ENCODE measurements at places on chromosomes 16 and 17. TPM values are rescaled to one million over a fixed set of nuclear protein-coding genes. Genes with fewer than 3 reads are reported as not detected.

DNA sequence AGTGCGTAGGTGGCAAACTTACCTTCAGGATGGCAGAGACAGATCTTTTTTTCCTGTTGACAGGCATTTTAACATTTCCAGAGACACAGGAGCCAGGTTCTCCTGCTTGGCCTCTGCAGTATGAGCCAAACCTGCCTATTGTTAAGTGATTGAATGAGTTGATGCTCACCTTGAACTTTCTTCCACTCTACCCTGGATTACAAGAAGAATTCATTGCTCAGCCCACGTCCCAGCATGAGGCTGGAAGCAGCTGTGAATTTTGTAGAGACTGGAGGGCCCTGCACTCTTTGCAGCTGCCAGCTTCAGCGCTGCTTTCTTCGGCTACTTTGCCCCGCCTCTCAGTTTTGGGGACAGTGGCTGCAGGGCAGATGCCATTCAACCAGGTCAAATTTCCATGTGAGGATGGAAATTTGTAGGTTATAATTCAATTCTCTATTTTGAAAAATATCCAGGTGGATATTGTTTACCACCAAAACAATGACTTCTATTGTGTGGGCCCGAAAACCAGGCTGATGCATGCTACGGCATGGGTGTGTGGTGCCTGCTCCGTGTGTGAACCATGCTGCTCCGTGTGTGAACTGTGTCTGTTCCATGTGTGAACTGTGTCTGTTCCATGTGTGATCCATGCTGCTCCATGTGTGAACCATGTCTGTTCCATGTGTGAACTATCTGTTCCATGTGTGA, 75.2 kb upstream of the METTL9 start:
- H3K4me1 ChIP-seq, result no peaks in the 10 kb centered on the region
- H3K36me3 ChIP-seq, result peaks cover 4% of the 10 kb centered on the region
- DNase-seq, result no peak
- peaks cover 2% of the 10 kb centered on the region for H3K27me3 ChIP-seq
- no peak overlapping the region for H3K27ac ChIP-seq

- H3K4me1 ChIP-seq, result no peaks in the 10 kb centered on the region
- no peak overlapping the region for H3K4me3 ChIP-seq
- H3K27ac ChIP-seq, result no peak overlapping the region
- no peaks in the 10 kb centered on the region for H3K27me3 ChIP-seq
- DNase-seq, result no peak
These were observed 163.4 kb downstream of the ZFHX3 start for GRCh38 chr16:72884573-72884972.

DNA sequence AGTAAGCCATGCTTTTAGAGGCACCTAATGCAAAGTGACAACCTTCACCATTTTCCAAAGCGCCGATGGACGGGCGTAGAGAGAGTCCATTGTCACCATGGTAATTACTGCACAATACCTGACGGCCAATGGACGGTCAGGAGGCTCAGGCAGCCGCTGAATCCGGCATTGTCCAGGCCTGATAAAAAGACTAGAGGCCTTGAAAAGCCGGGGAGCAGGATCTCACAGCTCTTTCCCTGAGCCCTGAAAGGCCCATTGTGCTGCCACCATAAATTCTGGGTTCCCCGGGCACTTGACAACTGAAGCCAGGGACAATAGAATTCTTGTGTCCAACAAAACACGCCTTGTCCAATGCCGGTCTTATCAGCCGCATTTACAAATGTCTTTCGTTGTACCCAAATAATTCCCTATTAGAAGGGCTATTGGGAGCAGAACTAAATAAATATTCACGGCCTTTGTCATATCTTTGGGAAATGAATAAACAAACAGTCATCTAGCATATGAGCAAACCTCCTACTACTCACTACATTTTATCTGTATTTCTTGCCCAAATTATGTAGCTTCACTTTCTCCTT, 62.4 kb downstream of the CDH11 start:
- H3K4me3 ChIP-seq, result no peak overlapping the region
- DNase-seq, result no peak
- H3K27me3 ChIP-seq, result no peaks in the 10 kb centered on the region
- H3K36me3 ChIP-seq, result no peaks in the 10 kb centered on the region

DNA sequence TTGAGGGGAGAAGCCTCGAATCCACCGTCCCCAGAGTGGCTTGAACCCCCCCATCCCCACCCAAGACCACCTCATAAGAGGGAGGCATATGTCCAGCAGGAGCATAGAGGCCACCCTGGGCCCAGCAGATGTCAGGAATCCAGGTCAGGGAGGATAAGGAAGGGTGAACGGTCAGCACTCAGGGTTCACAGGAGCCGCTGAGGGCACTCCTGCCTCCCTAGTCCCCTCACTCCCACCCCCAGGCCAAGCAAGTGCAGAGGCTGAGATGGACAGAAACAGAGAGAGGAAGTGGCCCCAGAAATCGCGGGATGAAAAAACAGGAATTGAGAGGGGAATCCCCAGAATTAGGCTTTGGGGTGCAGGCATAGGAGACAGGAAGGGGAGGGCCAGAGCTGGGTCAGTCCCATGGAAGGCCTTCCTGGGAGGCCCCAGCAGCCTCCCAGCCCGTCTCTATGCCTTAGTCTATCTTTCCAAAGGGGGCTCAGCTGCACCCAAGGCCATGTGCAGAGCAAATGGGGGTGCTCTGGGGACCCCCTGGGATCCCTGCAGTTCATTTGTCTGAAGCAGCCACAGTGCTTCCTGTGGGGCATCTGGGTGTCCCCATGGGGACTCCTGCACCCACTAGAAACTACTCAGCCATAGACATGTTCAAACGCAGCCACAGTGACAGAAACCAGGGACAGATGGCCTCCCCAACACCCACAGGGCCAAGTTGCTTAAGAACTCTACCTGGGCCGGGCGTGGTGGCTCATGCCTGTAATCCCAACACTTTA, 1.7 kb downstream of the CMTM3 start:
- no peaks in the 10 kb centered on the region for H3K27me3 ChIP-seq
- H3K27ac ChIP-seq, result peak overlapping the region; percentile 71
- peaks cover 45% of the 10 kb centered on the region for H3K36me3 ChIP-seq
- DNase-seq, result no peak
- peak overlapping the region; percentile 71 for H3K4me3 ChIP-seq

DNA sequence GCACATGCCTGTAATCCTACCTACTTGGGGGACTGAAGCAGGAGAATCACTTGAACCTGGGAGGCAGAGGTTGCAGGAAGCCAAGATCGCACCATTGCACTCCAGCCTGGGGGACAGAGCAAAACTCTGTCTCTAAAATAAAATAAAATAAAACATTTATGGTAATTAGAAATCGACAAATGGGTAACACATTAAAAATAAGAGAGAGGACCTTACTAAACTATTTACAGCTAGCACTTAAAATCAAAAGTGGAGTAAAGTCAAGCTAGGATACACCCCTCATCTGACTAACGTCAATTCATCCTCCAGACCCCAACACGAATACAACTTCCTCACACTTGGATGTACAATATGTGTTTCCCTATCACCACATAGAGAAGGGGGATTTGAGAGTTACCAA, 27.8 kb upstream of the RHOT1 start:
- no peaks in the 10 kb centered on the region for H3K4me1 ChIP-seq
- no peak overlapping the region for H3K4me3 ChIP-seq
- H3K27ac ChIP-seq, result no peak overlapping the region
- H3K27me3 ChIP-seq, result peaks cover 18% of the 10 kb centered on the region
- no peaks in the 10 kb centered on the region for H3K36me3 ChIP-seq

- no peaks in the 10 kb centered on the region for H3K36me3 ChIP-seq
- H3K27ac ChIP-seq, result no peak overlapping the region
- peaks cover 10% of the 10 kb centered on the region for H3K4me1 ChIP-seq
- DNase-seq, result peak; percentile 23
- H3K27me3 ChIP-seq, result peaks cover 19% of the 10 kb centered on the region
These were observed 8.9 kb upstream of the C16orf74 start for GRCh38 chr16:85759631-85760419.

- DNase-seq, result no peak
- no peak overlapping the region for H3K4me3 ChIP-seq
- no peaks in the 10 kb centered on the region for H3K4me1 ChIP-seq
- no peaks in the 10 kb centered on the region for H3K36me3 ChIP-seq
- no peak overlapping the region for H3K27ac ChIP-seq
These were observed 105.4 kb upstream of the TBX2 start for GRCh38 chr17:61294286-61294685.

DNA sequence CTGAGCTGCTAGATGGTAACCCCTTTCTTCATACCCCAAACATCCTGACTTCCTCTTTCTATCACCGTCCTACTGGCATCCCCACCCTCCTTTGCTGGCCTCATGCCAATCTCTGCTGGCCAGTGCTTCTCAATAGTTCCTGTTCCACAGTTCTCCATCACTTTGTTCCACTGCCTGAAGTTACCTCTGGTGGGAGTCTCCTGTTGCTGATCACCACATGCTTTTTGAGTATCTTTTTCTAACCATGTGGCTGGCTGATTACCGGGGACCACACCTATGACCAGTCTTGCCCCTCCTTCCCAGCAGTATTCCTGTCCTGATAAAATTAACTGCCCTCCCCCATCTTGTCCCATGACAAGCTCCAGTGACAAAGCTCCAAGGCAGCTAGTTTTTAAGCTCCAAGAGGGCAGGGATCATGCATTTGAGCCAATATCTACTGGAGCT, 380.4 kb upstream of the CCL2 start:
- no peak overlapping the region for H3K27ac ChIP-seq
- no peak for DNase-seq
- H3K27me3 ChIP-seq, result peaks cover 13% of the 10 kb centered on the region
- H3K36me3 ChIP-seq, result no peaks in the 10 kb centered on the region
- no peak overlapping the region for H3K4me3 ChIP-seq

- H3K27ac ChIP-seq, result no peak overlapping the region
- peaks cover 12% of the 10 kb centered on the region for H3K27me3 ChIP-seq
- no peak for DNase-seq
These were observed 5.1 kb upstream of the ITPRIPL2 start for GRCh38 chr16:19108409-19109287.

DNA sequence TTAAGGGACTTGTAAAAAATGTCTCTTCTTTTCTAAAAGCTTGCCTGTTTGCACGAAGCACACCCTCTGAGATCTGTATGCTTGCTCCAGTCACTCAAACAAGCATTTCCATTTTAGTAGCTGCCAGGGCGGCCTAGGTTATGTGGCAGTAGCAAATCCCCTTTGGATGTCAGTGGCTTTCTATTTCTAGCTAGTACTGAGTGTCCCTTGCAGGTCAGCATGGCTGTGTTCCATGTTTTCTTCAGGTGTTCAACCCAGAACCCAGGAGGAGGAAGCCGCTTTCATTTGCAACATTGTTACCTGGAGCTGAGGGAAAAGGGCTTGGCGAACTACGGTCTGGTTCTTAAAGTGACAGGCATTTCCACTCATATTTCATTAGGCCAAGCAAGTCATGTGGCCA, 36.4 kb downstream of the FOXL1 start:
- H3K36me3 ChIP-seq, result no peaks in the 10 kb centered on the region
- peaks cover 4% of the 10 kb centered on the region for H3K27me3 ChIP-seq
- no peak overlapping the region for H3K4me3 ChIP-seq
- no peak for DNase-seq

GRCh38 chr16:50662306-50662940, 18.7 kb downstream of the SNX20 start:
- H3K27me3 ChIP-seq, result no peaks in the 10 kb centered on the region
- H3K4me3 ChIP-seq, result no peak overlapping the region
- peaks cover 13% of the 10 kb centered on the region for H3K36me3 ChIP-seq
- no peak overlapping the region for H3K27ac ChIP-seq
- H3K4me1 ChIP-seq, result peaks cover 33% of the 10 kb centered on the region

Gene TOP2A
- 373 TPM for total RNA-seq

Gene ST6GALNAC1
- total RNA-seq, result 4.0 TPM
